ENCODE measurements at places on chromosomes 5 and 9. TPM values are rescaled to one million over a fixed set of nuclear protein-coding genes. Genes with fewer than 3 reads are reported as not detected.

The DCTN4 gene
- 35.0 TPM for total RNA-seq

The TNFSF8 gene
- total RNA-seq: 52.6 TPM

The CBY3 gene
- 0.55 TPM for total RNA-seq

The MYO10 gene
- total RNA-seq: not detected

The SNCAIP gene
- total RNA-seq: not detected

The GABRA1 gene
- total RNA-seq: not detected

The IFNB1 gene
- total RNA-seq: not detected

The SHISAL2B gene
- total RNA-seq: not detected

The LSM11 gene
- 5.7 TPM for total RNA-seq

The ANKRA2 gene
- total RNA-seq: 12.4 TPM

The ELOVL7 gene
- total RNA-seq: 0.26 TPM

GRCh38 chr9:117182046-117182445, 232.8 kb downstream of the ASTN2 start:
- DNase-seq: no peak

DNA sequence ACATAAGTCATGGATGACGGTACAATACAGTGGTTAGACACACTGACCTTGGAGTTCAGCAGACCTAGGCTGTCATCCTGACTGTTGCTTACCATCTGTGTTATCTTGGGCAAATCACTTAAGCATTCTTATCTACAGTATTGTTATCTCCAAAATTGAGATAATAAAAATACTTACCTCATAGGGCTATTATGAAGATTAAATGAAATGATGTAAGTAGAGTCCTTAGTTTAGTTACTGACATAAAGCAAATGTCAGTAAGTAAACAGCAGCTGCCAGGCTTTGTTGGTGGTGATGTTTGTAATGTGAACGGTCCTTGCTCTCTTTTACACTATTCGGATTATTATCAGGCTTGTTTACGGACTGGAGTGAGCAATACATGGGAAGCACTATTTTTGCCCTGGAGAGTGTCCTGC, 107.3 kb upstream of the DPYSL3 start:
- DNase-seq: no peak

GRCh38 chr5:162274679-162275078, 207.1 kb downstream of the GABRG2 start:
- DNase-seq: no peak

DNA sequence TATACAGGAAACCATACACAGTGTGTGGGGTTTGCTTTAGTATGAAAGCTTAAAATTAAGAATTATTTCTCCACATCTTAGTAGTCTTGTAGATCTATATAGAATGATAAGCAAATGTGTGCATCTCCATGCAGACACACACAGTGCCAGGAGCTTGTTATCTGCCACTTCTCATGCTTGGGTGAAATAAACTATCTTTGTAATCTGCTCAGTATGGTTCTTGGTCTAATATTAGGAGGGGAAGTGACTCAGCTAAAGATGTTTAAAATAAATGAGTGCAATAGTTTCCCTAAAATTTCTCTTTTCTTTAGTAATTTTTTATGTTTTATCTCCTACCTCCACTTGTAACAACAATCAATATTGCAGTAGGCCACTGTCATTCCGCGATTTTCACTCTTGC, 689.6 kb downstream of the TAF11L14 start:
- no peak for DNase-seq

GRCh38 chr9:6671416-6671815, 25.9 kb upstream of the GLDC start:
- DNase-seq: no peak

DNA sequence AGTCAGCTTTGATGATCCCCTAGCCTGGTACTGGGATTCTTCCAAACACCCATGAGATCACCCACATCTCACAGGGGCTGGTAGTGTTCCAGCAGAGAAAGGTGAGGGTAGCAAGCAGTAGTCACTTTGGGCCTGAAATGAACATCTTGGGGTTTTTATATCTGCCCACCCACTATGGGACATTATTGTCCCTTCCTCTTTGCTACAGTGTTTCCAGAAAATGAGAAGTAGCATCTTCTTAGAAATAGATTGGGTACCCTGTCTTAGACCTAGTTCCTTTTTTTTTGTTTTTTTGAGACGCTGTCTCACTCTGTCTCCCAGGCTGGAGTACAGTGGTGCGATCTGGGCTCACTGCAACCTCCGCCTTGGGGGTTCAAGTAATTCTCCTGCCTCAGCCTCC, 249.2 kb upstream of the ANKRD55 start:
- DNase-seq: no peak

DNA sequence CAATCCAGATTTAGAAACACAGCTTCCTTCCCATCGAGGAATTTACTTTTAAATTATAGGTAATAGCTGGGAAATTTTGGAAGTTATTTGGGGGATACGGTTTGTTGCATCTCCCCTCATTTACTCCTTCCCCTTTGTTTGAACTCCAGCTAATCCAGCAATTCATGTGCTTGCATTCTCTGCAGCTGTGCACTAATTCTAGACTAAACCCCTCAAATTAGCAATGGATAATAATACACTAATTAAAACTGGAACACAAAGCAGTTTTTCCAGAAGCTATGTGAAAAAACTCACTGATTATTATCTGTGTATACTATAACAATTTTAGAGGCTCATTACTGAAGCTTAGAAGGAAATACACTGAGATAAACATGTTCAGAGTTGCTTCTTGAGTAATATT, 751.2 kb upstream of the ZNF608 start:
- no peak for DNase-seq

GRCh38 chr9:107863396-107863795, 373.8 kb upstream of the KLF4 start:
- no peak for DNase-seq

DNA sequence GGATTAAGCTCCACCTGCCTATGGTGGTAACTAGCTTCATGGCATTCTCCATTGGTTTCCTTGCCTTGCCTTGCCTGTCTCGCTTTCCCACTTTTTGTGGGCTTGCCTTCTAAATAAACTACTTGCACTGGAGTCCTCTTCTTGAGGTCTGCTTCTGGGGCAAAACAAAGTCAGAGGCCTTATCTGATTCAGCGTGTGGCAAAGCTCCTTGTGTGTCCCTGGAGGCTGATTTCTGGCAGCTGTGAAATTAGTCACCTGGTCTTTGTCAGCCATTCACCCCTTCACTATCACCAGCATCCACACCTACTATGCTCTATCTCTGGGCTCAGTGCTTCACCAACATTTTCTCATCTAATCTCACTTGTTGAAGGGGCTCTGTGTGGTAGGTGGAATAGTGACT, 176.2 kb downstream of the SEC61B start:
- no peak for DNase-seq

- no peak for DNase-seq
Observed at GRCh38 chr9:82164159-82164558, 175.6 kb downstream of the SPATA31D1 start.

DNA sequence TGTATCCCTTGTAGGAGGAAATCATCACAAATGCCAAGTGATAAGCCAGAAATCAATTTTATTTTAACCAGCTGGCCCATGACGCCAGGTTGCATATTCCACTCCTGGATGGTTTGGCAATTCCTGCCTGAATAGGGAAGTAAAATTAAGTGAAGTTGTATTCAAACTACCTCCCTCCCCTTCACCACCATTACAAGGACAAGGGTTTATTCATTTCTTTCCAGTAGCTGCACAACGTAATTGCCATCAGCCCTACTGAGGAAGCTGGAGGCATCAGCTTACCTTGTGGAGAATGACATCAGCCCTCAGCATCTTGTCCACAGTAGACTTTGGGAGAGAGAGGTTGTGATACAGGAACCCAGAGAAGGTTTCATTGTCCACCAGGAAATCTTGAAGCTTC, 66.6 kb downstream of the ABCA1 start:
- DNase-seq: no peak

Measured in activated CD8-positive, alpha-beta T cell treated with anti-CD3 and anti-CD28 coated beads, Interleukin-2, amount 10 ng/mL, durations not matched to agents 7 days and 5 days (primary cell).